H1 (cell line): ENCODE measurements at places on chromosomes 2 and 18.

- no peaks in the 10 kb centered on the region for H3K27me3 ChIP-seq
- DNase-seq, result no peak
- H3K27ac ChIP-seq, result no peak overlapping the region
- no peaks in the 10 kb centered on the region for H3K4me1 ChIP-seq
- H3K4me3 ChIP-seq, result no peak overlapping the region
Observed at GRCh38 chr2:211413746-211414145, 857.3 kb downstream of the CPS1 start.

- peaks cover 2% of the 10 kb centered on the region; the same call in 1 of the 2 replicates for H3K4me1 ChIP-seq
- no peak for DNase-seq
- H3K27me3 ChIP-seq, result no peaks in the 10 kb centered on the region
- H3K27ac ChIP-seq, result no peak overlapping the region
Observed at GRCh38 chr2:196987649-196988364, 61.3 kb upstream of the PGAP1 start.

DNA sequence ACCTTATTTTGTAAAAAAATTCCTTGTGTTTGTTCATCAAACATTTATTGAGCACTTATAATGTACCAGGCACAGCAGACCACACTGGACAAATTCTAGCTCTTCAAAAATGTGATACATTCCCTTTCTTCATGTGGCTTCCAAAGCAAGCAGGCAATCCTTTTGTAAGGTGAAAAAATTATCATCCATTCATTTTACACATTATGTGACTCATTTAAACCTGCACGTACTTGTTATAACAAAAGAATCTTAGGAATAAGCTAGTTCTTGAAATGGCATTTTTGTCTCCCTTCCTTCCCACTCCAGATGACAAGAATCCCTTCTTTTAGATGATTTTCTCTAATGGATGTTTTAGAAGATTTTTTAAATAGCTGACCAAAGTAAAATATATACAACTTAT, 104.6 kb downstream of the KLF7 start:
- no peak overlapping the region for H3K4me3 ChIP-seq
- no peaks in the 10 kb centered on the region for H3K36me3 ChIP-seq
- H3K27ac ChIP-seq, result no peak overlapping the region
- no peak for DNase-seq
- no peaks in the 10 kb centered on the region for H3K4me1 ChIP-seq

DNA sequence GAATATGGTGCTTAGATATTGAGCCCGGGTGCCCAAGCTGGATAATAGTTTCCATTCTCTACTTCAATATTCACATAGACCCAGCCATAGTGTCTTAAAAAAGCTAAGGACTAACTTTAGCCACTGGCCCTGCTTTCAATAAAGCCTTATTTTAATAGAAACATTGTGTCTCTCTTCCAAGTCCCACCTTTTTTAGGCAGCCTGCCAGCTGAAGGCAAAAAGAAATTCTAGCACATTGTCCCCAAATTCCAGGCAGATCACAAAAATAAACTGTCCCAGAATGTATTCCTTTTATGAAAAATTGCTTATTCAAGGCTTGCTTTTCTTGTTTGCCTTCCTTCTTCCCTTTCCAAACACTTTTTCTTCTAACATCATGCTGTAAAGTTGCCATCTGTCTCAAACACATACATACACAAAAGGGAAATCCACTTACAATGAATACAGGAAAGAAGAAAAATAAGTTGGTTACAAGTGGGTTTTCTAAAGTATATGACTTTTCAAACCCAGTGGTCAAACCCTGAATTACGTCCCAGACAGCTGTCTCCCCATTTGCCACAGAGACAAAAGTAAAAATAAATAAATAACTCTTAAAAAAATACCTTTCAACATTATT, 778.5 kb downstream of the BCL11A start:
- no peak overlapping the region for H3K4me3 ChIP-seq
- no peaks in the 10 kb centered on the region for H3K27me3 ChIP-seq
- no peaks in the 10 kb centered on the region for H3K4me1 ChIP-seq
- no peak overlapping the region for H3K27ac ChIP-seq
- no peaks in the 10 kb centered on the region for H3K36me3 ChIP-seq

DNA sequence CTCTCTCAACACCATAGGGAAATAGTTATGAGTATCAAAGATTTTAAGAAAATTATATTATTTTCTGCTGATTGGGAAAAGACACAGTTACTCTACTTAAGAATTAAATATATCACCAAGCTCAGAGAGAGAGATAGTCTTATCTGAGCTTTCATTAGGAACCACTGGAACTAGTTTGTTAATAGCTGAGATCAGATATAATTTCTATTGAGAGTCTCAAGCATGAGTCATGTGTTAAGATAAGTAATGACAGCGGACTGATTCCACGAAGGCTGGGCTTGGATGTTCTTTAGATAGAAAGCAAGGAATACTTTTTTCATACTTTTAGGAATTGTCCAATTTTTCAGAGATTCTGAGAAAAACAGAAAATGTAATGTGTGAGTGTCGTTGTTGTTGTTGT, 44.4 kb upstream of the RBM44 start:
- H3K4me3 ChIP-seq, result no peak overlapping the region
- H3K4me1 ChIP-seq, result no peaks in the 10 kb centered on the region
- no peak overlapping the region for H3K27ac ChIP-seq
- H3K27me3 ChIP-seq, result no peaks in the 10 kb centered on the region

DNA sequence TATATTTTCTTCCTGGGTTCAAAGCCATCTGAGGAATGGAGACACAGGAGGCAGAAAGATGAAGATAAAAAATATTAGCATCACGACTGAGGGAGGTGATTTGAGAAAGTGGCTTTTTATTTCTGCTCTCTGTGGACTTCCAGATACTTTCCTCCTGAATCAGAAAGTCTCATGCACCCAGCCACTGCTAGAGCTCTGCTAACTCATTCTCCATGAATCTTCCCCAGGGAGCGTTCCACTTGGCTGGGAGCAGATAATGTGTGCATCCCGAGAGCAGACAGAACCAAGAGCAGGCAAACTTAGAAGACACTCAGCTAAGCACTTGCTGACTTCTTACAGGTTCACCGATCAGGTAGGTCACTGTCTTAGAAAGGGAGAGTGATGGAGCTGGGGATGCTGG, 264.1 kb upstream of the THUMPD2 start:
- no peaks in the 10 kb centered on the region for H3K36me3 ChIP-seq
- no peaks in the 10 kb centered on the region for H3K4me1 ChIP-seq
- H3K4me3 ChIP-seq, result no peak overlapping the region
- no peaks in the 10 kb centered on the region for H3K27me3 ChIP-seq
- DNase-seq, result no peak

- no peaks in the 10 kb centered on the region for H3K27me3 ChIP-seq
- H3K27ac ChIP-seq, result no peak overlapping the region
- no peak overlapping the region for H3K4me3 ChIP-seq
- H3K36me3 ChIP-seq, result no peaks in the 10 kb centered on the region
- H3K4me1 ChIP-seq, result no peaks in the 10 kb centered on the region; the same call in 1 of the 2 replicates
Observed at GRCh38 chr2:45983213-45983612, 314.0 kb upstream of the EPAS1 start.

DNA sequence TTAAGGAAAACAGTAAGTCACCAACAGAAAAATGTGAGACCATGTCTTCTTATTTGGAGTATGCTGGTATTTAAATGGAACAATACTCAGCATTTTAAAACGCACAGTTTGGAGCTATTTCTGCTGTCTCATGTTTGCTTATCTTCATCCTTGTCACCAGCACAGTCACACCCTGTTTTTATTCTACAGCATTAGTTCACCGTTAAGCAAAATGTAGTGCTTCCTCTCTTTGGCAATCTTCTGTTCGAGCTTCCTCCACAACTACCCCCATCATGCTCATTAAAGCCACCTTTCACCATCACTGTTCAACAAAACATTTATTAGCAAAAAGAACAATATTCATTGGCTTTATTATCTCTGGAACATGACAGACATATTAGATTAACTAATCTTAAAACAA, 64.0 kb downstream of the SLC40A1 start:
- no peaks in the 10 kb centered on the region for H3K27me3 ChIP-seq
- no peak for DNase-seq
- H3K27ac ChIP-seq, result no peak overlapping the region
- H3K4me3 ChIP-seq, result no peak overlapping the region

DNA sequence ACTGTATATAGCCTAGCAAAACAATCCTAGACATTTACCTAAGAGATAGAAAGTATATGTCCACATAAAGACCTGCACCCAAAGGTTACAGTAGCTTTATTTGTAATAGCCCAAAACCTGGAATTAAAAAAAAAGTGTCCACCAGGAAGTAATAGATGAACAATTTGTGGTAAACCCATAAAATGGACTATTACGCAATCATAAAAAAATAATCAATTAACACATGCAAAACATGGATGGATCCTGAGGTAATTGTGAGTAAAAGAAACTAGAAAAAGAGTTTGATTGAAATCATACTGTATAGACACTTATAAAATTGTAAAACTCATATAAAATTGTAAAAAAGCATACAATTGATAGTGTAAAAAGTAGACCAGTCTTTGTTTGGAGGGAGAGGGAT, 673.0 kb upstream of the ZNF804A start:
- no peak overlapping the region for H3K27ac ChIP-seq
- no peak for DNase-seq
- no peaks in the 10 kb centered on the region; the same call in 1 of the 2 replicates for H3K36me3 ChIP-seq
- H3K4me3 ChIP-seq, result no peak overlapping the region

DNA sequence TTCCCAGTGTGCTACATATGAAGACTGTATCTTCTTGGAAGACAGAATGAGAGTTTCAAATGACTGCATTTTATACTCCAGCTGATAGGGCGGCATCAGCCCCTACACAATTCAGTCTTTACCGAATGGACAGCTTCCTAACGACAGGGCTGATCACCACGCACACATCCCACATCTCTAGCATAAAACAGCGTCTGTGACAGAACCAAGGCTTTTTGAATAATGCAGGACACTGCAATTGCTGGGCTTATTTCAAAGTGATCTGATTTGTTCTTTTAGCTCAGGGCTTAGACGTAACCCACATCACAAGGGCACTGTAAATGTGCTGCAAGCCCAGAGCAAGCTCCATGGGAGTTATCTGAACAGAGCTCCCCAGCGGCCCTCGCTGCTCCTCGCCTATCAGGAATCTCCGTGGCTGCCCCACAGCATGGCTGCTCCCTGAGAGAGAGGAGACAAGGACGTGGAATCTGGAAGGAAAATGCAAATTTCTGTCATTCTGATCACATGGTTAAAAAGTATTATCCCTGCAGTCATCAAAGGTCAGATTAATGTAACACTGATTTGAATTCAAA, 158.5 kb upstream of the ALKAL2 start:
- no peaks in the 10 kb centered on the region for H3K4me1 ChIP-seq
- H3K4me3 ChIP-seq, result no peak overlapping the region
- no peak overlapping the region for H3K27ac ChIP-seq
- DNase-seq, result no peak

GRCh38 chr2:133171393-133172004, 396.8 kb downstream of the NCKAP5 start:
- H3K36me3 ChIP-seq, result no peaks in the 10 kb centered on the region
- no peaks in the 10 kb centered on the region for H3K4me1 ChIP-seq
- H3K4me3 ChIP-seq, result no peak overlapping the region
- H3K27ac ChIP-seq, result no peak overlapping the region

GRCh38 chr18:75220551-75221355, 10.2 kb downstream of the TSHZ1 start:
- H3K27me3 ChIP-seq, result no peaks in the 10 kb centered on the region
- DNase-seq, result no peak
- no peaks in the 10 kb centered on the region for H3K4me1 ChIP-seq
- H3K4me3 ChIP-seq, result no peak overlapping the region
- H3K27ac ChIP-seq, result no peak overlapping the region
- H3K36me3 ChIP-seq, result no peaks in the 10 kb centered on the region

DNA sequence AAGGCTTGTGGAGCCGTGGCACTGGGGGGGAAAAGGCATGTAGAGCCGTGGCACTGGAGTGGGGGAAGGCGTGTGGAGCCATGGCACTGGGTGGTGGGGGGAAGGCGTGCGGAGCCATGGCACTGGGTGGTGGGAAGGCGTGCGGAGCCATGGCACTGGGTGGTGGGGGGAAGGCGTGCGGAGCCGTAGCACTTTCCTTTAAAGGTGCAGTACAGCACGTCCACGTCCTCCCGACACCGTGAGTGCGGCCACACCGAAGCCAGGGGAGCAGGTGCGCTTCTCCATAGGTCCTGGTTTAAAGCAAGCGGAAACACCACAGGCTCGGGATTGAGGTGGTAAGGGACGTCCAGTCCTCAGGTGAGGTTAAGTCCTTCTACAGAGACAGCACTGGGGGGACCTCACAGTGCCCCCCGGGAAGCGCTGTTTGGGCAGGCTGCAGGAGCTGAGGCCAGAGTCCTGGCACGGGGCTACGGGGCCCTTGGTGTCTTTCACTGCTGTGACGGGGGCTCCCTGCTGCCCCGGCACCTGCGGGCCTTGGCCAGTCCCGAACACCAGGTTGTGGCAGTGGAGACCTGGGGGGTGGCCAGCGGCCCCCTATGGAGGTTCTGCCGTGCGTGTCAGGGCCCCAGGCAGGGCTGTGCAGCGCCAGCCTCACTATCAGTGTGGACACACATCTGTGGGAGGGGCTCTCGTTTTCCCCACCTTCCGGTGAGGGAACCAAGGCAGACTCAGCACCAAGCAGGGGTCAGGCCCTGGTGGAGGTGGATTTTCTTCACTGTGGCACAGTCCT, 93.0 kb upstream of the CTDP1 start:
- DNase-seq, result no peak
- H3K4me1 ChIP-seq, result peaks cover 7% of the 10 kb centered on the region
- no peak overlapping the region for H3K27ac ChIP-seq
- no peaks in the 10 kb centered on the region for H3K36me3 ChIP-seq
- no peak overlapping the region for H3K4me3 ChIP-seq

DNA sequence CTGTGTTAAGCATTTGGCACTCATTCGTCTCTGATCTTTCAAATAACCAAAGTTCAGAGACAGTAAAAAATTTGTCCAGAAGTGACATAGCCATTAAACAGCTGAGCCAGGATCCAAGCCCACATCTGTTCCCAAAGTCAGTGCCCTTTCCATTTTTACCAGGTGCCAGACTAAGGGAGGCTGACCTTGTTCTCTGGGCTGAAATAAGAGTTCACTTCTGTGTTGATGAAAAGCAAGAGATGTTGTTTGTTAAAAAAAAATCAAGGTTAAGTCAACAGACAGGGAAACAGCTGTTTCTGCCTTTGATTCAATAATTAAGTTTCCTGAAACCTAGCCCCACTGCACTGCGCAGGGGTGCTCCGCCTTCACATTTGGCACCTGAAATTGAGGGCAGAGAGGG, 117.1 kb downstream of the PRKRA start:
- H3K36me3 ChIP-seq, result no peaks in the 10 kb centered on the region
- DNase-seq, result no peak
- no peak overlapping the region for H3K4me3 ChIP-seq
- H3K4me1 ChIP-seq, result no peaks in the 10 kb centered on the region

- no peak overlapping the region for H3K27ac ChIP-seq
- H3K36me3 ChIP-seq, result no peaks in the 10 kb centered on the region
- no peak for DNase-seq
- H3K27me3 ChIP-seq, result no peaks in the 10 kb centered on the region
- no peak overlapping the region for H3K4me3 ChIP-seq
Observed at GRCh38 chr2:159076241-159076640, 107.8 kb downstream of the TANC1 start.

DNA sequence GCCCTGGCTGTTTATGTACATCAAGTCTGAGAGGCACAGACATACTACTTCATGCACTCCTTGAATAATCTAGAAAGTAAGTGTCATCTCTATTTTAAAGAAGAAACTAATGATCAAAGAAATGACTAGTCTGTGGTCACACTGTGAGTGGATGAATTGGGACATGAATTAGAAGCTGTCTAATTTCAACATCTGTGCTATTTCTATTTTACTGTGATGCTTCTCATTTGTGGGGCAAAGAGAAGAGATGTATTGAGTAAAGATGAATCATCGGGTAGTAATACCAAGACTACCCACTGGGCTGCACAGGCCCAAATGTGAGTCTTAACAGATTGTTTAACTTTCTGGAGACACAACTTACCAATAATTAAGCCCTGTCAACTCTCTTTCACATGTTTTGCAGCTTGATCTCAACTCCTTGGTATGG, 42.4 kb upstream of the MTIF2 start:
- no peak overlapping the region for H3K4me3 ChIP-seq
- H3K27me3 ChIP-seq, result no peaks in the 10 kb centered on the region
- H3K36me3 ChIP-seq, result peaks cover 43% of the 10 kb centered on the region
- DNase-seq, result no peak
- no peaks in the 10 kb centered on the region for H3K4me1 ChIP-seq
